SK-N-SH (cell line): ENCODE measurements at places on chromosomes 3 and 15. TPM values are rescaled to one million over a fixed set of nuclear protein-coding genes. Genes with fewer than 3 reads are reported as not detected.

DNA sequence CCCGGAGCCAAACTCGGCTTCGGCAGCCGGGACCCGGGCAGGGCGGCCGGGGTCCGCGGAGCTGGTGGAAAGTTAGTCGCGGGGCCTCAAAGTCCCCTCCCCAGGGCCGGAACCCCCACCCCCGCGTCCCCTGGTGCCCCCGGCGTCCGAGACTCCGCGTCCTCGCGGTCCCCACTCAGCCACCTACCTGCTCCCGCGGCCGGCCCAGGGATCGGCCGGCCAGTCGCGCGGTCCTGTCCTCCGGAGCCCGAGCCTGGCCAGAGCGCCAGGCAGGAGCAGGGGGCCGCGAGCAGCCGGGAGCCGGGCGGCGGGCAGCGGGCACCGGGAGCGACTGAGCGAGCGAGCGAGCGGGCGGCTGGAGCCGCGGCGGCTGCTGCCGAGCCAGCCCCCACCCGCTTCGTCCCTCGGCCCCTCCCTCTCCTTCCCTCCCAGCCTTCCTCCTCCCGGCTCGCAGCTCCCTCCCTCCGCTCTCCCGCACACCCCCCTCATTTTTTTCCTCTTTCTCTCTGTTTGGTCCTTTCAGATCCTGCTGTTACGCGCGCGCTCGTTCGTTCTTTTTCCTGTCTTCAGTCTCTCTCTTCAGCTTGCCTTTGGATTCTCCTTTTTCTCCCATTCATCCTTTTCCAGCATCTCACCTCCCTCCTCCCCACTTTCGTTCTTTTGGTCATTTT, at the start of gene MEGF11:
Gene MEGF11 (minus strand): TSS at position 333 of the 671 bp plus-strand sequence. CDS start 125,347 bp downstream, outside the sequence.
- DNase-seq, result peak; percentile 88

DNA sequence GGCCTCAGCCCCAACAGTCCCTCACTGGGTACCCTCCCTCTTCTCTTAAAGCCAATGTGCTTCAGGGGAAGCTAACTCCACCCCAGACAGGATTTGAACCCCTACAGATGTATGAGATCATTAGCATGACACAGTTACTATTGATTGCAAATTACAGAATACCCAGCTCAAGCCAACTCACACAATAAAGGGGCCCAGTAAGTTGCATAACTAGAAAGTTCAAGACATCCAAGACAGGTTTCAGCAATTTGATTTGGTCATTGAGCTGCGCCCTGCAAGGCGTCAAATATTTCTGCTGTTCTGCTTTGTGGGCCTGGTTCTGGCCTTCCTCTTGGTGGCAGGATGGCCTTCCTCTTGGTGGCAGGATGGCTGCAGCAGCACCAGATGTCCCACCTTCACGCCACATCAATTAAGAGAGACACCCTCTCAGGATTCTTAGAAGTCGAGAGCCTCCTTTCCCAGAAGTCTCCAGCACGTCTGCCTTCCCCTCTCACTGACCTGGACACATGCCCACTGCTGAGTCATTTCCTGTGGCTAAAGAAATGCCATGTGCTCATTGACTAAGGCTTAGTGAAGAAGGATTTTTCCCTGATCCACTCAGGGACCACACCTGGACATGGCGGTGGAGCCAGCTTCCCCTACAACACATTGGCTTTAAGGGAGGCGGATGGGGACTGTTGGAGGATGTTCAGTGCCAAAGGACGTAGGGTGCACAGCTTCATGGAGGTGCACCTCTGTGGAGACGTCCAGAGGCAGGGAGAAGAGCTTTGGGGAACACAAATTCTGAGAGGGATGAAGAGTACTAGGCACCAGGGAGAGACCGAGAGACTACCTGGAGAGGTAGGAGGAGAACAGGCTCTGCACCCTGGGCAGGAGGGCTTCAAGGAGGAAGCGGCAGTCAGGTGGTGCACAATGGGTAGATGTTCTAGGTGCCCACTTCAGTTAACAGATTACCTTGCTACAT, 49.1 kb downstream of the DNASE1L3 start:
- DNase-seq, result no peak

- DNase-seq, result no peak
Observed at GRCh38 chr15:89551550-89551949, 23.7 kb upstream of the TICRR start.

DNA sequence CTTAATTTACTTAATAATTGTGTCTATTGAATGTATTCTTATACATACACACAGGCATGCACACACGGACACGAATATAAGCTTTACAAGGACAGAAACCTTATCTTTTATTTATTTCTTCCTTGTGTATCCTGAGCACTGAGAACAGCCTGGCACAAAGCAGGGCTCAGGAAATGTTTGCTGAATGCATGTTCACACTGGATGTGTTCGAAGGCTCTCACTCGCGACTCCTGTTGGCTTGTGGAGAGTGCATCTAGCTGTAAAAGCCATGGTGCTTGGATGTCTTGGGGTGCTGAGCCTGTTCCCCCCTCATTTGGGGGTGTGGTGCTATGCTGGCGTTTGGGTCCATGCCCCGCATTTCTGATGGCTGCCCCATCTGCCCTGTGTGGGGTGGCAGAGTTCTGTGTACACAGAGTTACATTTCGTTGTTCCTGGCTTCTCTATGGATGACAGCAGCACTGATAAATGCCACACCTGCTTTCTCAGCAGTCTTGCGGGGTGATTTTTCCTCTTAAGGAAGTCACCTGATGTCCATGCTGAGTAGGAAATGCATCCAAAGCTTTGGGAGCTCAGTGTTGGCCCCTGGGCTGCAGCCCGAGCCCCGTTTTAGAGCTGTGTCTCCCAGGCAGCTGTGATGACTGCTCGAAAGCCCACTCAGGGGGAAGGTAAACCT, 148.5 kb downstream of the IGF1R start:
- DNase-seq, result no peak

- DNase-seq, result peak; percentile 85
Observed at GRCh38 chr15:90664650-90665287, 52.4 kb upstream of the BLM start.

DNA sequence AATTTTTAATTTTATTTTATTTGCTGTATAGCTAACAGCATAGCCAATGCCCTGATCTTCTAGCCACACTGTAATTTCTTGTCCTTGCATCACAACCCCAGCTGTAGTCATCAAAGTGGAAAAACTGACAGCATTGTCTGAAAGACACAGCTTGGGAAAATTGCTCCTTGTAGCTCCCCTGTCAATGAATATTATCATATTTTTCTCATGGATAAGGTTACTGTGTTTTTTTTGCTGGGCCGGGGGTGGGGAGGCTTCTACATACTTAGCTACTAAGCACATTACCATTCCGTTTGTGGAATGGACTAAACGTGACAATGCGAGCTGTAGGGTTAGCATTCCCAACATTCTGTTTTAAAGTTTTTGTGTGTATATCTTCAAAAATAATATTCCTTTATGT, 381.3 kb downstream of the TIGIT start:
- DNase-seq, result no peak

DNA sequence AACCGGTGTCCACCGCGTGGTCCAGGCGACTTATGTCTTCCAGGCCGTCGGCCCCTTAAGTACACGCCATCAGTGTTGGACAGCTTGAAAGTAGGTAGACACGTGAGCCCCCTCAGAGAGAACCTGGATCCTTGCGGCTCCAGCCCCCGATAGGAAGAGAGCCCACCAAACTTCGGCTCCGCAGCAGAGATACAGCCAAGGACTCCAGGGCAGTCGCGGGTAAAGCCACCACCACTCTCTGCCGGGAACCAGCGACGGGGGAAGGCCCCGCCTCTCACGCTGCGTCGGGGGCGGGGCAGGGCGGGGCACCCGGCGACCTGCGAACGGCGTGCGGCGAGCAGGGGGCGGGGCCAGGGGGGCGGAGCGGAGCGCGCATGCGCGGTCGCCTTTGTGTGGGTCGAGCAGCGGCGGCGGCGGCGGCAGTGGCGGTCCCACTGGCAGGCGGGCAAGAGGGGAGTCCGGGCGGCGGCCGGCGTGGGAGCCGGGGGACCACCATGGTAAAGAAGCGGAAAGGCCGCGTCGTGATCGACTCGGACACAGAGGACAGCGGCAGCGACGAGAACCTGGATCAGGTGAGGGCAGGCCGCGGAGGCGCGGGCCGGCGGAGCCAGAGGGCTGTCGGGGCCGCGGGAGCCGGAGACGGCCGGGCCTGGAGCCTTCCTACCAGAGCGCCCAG, at the start of gene RTF1:
Gene RTF1 (plus strand): TSS at position 354 of the 676 bp plus-strand sequence. CDS start 21 bp downstream, at position 375.
- peak; percentile 99 for DNase-seq

DNA sequence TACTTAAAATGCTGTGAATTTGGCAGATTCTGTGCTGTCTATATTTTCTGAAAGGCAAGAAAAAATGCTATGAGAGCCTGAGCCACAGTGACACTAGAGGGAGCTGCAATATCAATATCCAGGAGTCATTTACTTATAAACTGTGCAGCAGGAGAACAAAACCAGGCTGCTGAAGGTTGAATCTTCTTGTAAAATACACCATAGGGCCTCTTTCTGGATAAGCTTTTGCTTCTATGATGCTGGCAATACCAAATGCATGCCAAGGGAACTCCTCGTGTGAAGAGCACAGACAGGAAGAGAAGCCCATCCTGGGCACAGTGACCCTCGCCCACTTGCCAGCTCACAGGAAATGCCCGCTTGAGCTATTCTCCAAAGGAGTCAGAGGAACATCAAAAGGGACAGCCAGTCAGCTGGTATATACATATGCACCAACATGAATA, 48.0 kb upstream of the TSPAN3 start:
- DNase-seq, result peak; percentile 55

GRCh38 chr3:132642539-132642847, 17.1 kb downstream of the ACAD11 start:
- DNase-seq, result no peak

GRCh38 chr3:48112813-48113212, 75.4 kb downstream of the CDC25A start:
- peak; percentile 62 for DNase-seq

DNA sequence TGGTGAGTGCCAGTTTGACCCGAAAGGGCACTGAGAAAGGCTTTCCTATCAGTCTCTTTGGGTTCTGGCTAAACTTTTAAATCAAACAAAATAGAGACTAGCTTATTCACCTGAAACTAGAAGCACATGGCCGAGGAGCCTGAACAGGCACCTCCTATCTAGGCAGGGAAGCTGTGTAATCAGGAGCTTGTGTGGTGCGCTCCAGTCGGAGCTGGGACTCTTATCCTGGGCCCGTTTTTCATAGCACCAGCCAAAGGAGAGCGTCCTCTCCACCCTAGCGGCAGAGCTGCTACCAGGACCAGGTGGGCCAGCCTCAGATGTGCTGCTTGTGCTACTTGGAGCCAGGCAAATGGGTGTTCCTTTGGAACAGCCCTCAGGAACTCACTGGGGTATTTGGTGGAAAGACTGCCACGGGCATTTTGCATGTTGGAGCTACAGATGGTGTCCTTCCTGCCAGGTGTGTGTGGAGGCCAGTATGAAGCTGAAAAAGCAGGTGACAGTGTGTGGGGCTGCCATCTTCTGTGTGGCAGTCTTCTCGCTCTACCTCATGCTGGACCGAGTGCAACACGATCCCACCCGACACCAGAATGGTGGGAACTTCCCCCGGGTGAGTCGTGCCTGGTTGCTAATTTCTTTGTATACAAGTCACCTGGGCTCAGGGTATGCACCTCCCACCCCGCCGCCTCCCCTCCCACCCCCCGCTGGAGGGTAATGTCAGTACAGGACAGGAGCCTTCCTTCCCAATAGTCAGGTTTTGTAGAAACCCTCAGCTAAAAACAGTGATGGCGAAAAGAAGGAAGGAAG, 833 bp downstream of the MAN2A2 start:
- no peak for DNase-seq

- no peak for DNase-seq
Observed at GRCh38 chr3:66484106-66484844, 16.5 kb downstream of the LRIG1 start.

GRCh38 chr15:32873284-32874114, 155.7 kb downstream of the GREM1 start:
- no peak for DNase-seq

GRCh38 chr3:69531576-69532546, 146.0 kb upstream of the FRMD4B start:
- DNase-seq, result peak; percentile 55

DNA sequence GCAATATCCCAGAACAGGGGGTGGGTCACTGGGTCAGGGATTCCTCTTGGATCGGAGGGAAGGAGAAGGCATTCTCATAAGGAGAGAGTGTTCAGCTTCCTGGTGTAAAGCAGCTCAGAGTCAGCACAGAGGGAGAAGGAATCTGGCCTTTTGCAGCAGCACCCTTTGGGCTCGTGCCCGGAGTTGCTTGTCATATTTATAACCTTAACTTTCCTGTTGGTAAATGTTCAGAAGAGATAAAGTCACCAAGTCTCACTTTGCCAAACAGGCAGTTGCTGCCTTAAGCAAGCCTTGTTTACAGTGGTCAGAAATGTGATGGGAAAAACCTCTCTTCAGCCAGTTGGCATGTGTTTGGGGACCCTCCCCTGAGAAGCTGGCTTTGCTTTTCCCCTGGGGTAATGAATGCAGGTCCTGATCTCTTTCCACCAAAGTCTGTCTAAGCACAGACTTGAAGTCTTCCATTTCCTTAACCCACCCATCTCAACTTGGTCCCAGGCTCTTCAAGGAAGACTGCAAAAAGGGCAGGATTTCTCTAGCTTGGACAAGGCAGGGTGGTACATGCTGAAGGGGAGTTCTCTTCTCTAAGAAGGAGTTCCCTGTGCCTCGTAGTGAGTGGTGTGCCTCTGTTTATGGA, 206.9 kb upstream of the BHLHE40 start:
- no peak for DNase-seq

DNA sequence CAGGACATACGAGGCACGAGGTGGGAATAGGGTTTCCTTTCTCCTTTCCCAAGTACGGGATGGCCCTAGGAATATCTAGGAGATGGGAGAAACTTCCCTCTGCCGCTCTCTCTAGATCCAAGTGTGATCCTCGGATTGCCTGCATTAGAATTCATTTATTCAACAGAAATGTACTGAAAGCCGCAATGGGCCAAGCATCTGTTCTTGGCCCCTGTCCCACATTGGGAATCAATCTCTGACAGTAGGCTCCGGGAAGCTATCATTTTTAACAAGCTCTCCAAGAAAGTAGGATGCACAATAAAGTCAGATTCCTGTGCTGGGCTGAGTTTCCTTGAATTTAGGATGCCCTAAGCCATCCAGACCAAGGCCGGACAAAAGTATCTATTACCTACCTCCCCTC, 37.2 kb upstream of the CA12 start:
- no peak for DNase-seq

GRCh38 chr3:179715582-179715981, 62.7 kb downstream of the USP13 start:
- no peak for DNase-seq

The KBTBD8 gene
- 0.36 and 0.55 TPM in 2 replicates for polyA plus RNA-seq

The TTLL13 gene
- 0.03 and 0.06 TPM in 2 replicates for polyA plus RNA-seq

The TMEM207 gene
- polyA plus RNA-seq, result not detected in 2 replicates

The TF gene
- 0.02 and 0.08 TPM in 2 replicates for polyA plus RNA-seq

The KLHL40 gene
- not detected in 2 replicates for polyA plus RNA-seq

The SLC22A14 gene
- 0.10 and 0.16 TPM in 2 replicates for polyA plus RNA-seq

The FBN1 gene
- 248 and 298 TPM in 2 replicates for polyA plus RNA-seq

The CCR8 gene
- not detected in 2 replicates for polyA plus RNA-seq
